ENCODE measurements at places on chromosomes 6 and 20. TPM values are rescaled to one million over a fixed set of nuclear protein-coding genes. Genes with fewer than 3 reads are reported as not detected.

Gene NRN1
- total RNA-seq = 20.0 TPM

Gene FOXC1
- 7.6 TPM for total RNA-seq

Gene PPP1R3G
- 1.3 TPM for total RNA-seq

Gene DCBLD1
- 9.9 TPM for total RNA-seq

Gene FERMT1
- 1.2 TPM for total RNA-seq

Gene B4GALT5
- 54.2 TPM for total RNA-seq

Gene CBLN4
- 0.32 TPM for total RNA-seq

DNA sequence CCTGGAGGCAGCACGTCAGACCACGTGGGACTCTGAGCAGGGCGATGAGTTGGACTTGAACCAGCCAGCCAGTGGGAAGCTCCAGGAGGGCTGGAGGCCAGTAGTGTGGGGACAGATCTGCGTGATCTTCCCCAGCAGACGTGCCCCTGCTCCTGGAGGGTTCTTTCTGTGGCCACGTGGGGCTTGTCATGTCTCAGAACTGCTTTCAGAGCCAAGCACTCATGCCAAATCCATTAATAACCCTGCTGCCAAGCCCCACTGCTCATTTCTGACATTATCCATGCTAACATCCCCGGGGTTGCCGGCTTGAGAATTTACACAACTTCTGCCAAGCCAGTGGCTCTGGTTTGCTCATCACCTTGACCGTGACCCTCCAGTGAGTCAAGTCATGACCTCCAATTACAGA, 38.3 kb downstream of the SIRPA start:
- DNase-seq = no peak

GRCh38 chr20:3133155-3133554, 26.5 kb downstream of the FASTKD5 start:
- no peak for DNase-seq

DNA sequence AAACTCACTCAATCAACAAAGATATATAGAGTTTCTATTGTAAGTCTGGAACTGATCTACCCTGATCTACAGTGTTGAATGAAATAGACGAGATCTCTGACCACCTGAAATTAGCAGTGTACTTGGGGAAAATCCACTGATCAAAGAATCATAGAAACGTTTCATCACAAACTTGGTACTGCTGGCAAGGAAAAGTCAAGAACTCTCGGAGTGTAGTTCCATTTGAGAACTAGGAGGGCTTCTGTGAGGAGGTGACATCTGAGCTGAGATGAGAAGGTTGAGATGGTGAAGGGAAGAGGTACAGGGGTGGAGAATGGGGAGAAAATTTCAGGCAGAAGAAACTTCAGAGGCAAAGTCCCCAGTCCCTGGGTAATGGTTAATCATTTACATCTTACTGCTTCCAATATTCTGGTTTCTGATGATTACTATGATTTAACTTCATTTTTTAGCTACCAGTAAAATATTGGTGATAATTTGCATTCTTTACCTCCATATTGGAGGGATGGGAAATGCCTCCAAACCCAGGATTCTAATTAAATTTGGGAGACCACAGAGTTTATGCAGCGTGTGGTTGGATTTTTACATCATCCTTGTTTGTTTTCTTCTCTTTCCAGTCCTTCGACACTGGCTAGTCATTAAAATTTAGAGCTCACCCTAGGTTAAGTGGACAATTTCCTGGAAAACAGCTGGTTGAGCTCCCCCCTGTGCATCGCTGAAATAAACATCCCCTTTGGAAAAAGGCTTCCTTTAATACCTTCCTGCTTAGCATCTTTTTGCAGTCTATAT, 191.9 kb downstream of the BCAS1 start:
- no peak for DNase-seq

DNA sequence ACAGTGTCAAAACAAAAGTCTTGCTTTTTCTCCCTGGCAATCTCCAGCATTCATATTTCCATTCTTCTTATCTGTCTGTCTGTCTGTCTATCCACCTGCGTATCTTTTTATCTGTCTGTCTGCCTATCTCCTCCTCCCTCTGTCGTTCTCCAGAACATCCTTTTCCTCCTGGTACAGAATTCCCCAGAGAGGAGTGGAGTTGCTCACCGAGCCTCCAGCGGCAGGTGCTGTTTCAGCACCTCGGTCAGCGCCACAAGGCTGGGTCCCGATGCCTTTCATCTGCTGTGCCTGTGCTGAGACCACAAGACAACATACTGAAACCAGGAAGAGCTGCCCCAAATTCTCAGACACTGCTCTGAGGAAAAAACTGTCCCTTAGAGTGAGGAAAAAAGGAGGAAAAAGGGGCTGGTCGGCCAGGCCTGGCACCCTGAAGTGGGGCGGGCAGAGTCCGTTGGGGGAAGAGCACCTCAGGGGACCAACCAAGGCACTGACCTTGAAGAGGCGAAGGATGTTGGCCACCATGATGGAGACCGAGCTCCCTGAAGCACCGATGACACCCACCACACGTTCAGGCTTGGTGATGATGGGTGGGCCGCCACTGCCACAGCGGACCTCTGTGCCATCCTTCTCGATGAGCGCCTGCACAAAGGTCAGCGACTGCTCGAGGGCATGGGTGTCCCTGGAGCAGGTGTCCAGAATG, 13.3 kb downstream of the GRM4 start:
- DNase-seq = no peak

DNA sequence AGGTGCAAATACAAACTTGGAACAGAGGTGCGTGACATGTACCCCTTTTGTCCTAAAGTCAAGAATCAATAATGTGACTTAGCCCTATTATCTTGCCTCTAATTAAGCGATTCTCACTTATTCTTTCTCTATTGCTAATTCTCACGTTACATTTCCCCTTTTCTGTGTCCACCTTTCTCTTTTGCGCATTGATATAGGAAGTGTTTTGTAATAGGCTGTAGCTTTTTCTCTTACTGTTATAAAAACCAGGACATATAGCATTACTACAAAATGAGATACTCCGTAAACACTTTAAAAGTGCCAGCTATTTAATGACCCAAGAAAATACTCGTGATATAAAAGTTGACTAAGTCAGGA, 669 bp upstream of the TMEM30A start:
- DNase-seq = no peak

- DNase-seq = no peak
Observed at GRCh38 chr6:39983193-39983592, 48.9 kb upstream of the MOCS1 start.

- no peak for DNase-seq
Observed at GRCh38 chr20:22159276-22159675, 425.1 kb downstream of the FOXA2 start.

DNA sequence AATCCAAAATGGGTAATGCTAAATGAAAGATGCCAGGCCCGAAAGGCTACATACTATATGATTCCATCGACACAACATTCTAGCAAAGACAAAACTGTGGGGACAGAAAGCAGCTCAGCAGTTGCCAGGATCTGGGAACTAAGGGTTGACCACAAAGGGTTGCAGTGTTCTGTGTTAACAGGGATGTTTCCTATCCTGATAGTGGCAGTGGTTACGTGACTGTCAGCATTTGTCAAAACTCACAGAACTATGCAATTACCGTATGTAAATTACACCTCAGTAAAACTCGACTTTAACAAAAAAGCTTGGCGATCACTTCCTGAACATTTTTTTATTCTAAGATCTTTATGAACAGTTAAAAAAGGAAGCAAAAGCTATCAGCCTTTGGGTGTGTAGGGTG, 83.9 kb downstream of the BANF2 start:
- DNase-seq = no peak

DNA sequence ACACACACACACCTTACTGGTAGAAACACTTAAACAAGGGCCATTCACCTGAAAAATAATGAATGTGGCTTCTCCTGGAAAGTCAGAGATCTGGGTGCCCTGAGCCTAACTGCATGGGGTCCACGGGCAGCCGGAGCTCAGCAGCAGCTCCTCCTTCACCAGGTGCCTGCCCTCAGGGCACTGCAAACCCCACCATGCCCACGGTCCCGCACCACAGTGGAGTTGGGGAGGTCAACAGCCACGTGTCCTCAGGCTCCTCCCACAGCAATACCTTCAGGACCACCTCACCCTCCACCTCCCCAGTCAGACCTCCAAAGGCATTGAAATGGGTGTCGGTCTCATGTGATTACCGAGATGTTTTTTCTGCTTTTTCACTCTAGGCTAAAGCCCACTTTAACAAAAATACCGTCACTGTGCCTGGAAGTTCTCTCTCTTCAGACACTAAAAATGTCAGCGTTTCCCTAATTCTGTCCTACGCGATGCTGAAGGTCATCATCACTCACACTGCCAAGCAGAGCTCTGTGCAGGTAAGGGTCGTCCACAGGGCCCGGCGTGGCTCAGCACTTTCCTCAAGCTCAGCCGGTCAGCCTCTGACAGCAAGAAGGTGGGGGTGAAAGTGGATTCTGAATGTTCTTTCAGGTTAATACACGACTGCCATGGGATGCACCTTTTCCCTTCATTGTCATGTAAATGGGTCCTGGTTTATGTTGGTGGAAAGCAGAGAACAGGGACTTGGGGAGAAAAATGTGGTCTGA, 48.9 kb downstream of the CDK5RAP1 start:
- DNase-seq = peak; percentile 65

GRCh38 chr20:34271956-34272355, 30.7 kb downstream of the ASIP start:
- DNase-seq = no peak

- DNase-seq = no peak
Observed at GRCh38 chr6:15595461-15596173, 67.2 kb downstream of the DTNBP1 start.

GRCh38 chr6:118382126-118382525, 166.0 kb upstream of the PLN start:
- DNase-seq = no peak

- no peak for DNase-seq
Observed at GRCh38 chr6:113560908-113561307, 296.2 kb upstream of the MARCKS start.

- no peak for DNase-seq
Observed at GRCh38 chr6:151564654-151565053, 70.8 kb downstream of the CCDC170 start.

GRCh38 chr6:146551545-146551944, 7.9 kb downstream of the RAB32 start:
- DNase-seq = no peak

DNA sequence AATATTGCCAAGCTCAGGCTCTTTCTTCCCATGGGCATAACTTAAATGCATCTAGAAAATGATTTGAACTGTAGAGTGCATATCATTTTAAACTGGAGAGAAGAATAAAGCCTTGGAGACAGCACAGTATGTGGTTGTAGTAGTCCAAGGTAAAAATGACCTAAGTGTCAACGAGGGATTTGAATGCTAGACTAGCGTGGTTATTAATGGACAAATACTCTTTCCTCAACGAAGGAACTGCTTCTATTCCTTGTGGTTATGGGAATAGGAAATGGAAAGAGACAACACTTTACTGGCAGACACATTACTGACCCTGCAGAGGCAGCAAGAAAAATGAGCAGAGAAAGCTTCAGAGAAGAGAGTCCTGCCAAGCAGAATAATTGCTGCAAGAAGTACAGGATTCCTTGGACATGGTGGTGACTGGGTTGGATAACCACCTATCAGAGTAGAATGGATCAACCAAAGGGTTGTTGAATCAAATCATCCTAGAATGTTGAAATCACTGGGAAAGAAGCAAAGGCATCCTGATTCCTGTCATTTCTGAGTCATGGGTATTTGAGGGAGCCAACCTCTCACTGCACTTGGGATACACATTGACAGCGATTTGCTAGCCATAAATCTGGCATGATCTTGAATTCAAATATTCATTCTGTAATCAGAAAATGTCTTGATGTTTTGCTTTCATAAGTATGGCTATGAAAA, 258.1 kb upstream of the EPHA7 start:
- DNase-seq = no peak

GRCh38 chr20:2995796-2996195, 47.6 kb upstream of the GNRH2 start:
- no peak for DNase-seq

- DNase-seq = no peak
Observed at GRCh38 chr6:99091985-99092384, 144.2 kb upstream of the FBXL4 start.

GRCh38 chr6:139939189-139939979, 564.9 kb upstream of the CITED2 start:
- no peak for DNase-seq

DNA sequence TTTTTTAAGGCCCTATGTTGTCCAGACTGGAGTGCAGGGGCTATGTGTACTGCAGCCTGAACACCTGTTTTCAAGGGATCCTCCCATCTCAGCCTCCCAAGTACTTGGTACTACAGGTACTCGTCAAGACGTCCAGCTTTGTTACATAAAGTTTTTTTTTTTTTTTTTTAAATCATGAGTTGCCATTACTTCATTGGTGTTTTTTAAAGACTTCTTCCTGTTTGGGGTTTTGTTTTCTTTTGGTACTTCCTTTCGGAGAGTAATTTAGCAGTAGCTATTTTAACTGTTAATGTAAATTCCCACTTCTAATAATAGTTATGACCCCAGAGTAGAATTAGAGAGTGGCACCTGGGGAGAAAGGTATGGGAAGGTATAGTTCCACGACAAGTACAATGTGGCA, 10.5 kb downstream of the ZNFX1 start:
- DNase-seq = no peak

DNA sequence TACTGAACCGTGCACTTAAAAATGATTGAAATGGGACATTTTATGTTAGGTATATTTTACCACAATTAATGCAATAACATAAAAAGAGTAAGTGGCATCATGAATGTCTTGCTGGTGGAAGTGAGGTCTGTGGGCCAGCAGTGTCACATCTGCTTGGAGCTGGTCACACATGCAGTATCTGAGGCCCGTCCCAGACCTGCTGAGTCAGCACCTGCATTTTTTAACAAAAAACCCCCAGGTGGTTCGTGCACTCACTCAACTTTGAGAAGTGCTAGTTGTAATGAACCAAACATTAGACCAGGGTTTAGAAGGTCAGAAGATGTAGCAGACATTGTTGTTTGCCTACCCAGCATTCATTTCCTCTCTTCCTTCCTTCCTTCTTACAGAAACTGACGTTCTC, 21.0 kb downstream of the BANF2 start:
- DNase-seq = no peak

DNA sequence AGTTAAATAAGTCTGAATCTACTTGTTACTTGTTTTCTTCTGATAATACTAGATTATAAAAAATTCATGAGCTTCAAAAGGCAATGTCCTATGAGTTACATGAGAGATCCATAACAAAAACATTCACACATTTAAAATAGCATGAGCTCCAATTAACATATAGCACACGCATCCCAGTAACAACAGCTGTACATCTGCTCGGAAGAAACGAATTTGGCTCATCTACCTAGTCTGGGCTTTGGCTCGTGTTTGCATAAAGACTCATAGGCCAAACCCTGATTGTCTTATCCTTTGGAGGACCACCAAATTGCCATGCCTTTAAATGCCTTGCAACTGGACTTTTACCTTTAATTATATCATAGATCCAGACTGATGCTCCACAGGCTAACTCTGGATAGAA, 259.7 kb upstream of the CHD6 start:
- DNase-seq = no peak

Measured in mesenteric fat pad (tissue), 1 donor.